Smooth muscle cell of bladder (primary cell): ENCODE measurements at places on chromosomes 12 and 14. TPM values are rescaled to one million over a fixed set of nuclear protein-coding genes. Genes with fewer than 3 reads are reported as not detected.

Gene CEP170B
- total RNA-seq, result 9.0 and 14.0 TPM in 2 replicates

Gene WDR89
- total RNA-seq, result 8.8 and 11.6 TPM in 2 replicates

Gene ANO2
- total RNA-seq, result 0.18 TPM in 1 of 2 replicates, not detected in the other

Gene SLC6A15
- 16.8 and 17.6 TPM in 2 replicates for total RNA-seq

Gene ACAD10
- 12.4 and 15.8 TPM in 2 replicates for total RNA-seq

Gene XPOT
- total RNA-seq, result 121 and 127 TPM in 2 replicates

Gene PTGER2
- 6.6 and 8.4 TPM in 2 replicates for total RNA-seq

Gene SPIC
- total RNA-seq, result not detected in 2 replicates

Gene HNF1A
- total RNA-seq, result 0.09 TPM in 1 of 2 replicates, not detected in the other

Gene DPPA3
- total RNA-seq, result not detected in 2 replicates

Gene DIO2
- 2.4 and 14.1 TPM in 2 replicates for total RNA-seq

Gene P2RX2
- not detected in 2 replicates for total RNA-seq

Gene RERG
- 0.28 TPM in 2 replicates for total RNA-seq

Gene FSCB
- not detected in 2 replicates for total RNA-seq

Gene LMO3
- 4.1 and 10.8 TPM in 2 replicates for total RNA-seq

Gene RNASE3
- total RNA-seq, result not detected in 2 replicates
